ENCODE measurements at places on chromosomes 11 and 22.

DNA sequence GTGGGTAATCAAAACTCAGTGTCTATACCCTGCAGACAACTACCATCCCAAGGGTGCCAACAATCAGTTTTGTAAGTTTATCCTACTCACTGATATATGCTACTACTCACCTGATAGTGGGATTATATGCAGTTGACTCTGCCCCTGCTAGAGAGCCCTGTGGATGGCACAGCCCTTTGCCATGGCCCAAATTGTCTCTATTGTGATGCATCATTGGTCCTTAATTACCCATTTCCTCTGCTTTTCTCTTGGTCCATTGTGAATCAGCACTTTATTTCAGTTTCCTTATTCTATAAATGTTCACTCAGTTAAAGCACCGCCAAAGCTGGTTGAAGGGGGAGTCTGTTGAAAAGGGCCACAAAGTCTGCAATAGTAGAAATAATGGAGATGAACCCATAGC, 42.3 kb downstream of the PLAAT5 start:
- no peak for DNase-seq

DNA sequence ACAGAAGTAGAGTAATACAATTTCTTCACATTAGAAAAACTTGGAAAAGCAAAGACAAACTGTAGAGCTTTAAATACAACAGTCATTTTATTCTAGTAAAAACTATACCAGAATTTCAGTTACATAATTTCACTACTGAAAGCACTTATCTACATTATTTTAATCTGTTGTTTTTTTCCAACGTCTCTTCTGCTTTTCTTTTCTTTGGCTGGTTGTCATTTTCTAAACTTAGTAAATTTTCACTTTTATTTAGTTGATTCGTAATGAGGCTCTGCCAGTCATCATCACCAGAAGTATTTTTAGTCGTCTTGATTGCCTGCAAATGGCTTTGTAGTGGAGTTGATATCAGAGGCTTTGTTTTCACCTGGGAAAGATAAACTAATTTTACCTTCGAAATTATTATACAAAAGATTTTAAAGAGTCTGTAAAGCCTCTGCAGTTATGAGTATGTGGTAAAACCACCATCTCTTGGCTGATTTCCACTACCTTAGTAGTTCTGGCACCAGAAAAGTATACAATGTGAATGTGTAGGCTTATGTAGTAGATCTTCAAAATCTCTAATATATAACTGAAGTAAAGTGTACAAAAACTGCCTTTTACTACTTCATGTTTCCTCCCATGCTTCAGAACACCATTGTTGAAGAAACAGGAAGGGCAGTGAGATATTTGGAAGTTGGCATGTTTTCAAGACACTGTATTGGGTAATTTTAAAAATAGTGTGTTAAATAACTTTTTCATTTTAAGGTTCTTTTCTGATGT, 19.2 kb downstream of the EIF3M start:
- DNase-seq: no peak

DNA sequence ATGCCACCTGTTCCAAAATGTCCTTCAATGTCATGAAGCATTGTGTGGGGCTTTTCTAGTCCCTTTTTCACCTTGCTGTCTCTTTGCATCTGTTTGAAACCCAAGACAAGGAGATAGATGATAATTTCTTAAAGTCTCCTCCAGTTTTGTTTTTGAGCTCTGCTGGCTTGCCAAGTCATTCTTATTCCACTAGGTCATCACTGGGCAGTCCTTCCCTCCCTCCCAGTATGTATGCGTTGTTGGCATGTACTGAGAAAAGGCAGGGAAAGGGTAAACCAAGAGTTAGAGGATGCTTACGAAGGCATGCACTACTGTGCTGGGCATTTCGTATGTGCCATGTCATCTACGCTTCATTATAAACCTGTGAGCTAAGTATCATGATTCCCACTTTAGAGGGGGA, 78.6 kb downstream of the PARVA start:
- DNase-seq: no peak

- DNase-seq: peak; percentile 92
Observed at GRCh38 chr11:14578541-14578956, 58.4 kb upstream of the PSMA1 start.

DNA sequence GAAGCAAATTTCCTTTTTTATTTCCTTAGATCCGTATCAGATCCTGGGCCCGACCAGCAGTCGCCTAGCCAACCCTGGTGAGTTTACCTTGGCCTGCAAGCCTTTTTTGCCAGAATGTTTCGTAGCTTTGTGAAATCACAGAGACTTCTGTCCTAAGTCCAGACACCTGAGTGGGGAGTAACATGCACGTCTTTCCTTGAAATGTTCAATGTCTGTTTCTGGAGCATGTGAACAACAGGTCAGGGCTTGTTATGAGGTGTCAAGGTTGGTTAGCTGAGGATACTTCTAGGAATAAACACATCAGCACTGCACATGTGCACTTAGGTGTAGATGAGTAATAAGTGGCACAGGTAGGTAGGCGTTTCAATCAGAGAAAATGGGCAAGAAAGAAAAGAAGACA, 58.0 kb downstream of the KCNJ1 start:
- no peak for DNase-seq

DNA sequence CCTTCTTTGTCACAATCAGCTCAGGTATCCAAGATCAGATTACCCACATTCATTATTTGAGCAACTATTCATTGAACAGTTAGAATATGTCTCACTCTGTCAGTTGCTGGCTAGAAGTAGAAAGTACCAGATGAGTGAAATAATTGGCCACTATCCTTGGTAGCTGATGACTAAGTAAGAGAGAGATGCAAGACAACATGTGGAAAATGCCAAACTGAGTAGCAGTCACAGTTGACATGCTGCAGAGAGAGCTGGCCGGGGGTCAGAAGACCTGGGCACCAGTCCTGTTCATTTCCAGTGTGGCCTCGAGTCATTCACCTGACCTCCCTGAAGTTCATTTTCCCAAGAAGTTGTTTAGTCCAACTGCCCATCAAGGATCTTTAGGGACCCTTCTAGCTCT, 22.5 kb upstream of the SMIM35 start:
- DNase-seq: no peak

DNA sequence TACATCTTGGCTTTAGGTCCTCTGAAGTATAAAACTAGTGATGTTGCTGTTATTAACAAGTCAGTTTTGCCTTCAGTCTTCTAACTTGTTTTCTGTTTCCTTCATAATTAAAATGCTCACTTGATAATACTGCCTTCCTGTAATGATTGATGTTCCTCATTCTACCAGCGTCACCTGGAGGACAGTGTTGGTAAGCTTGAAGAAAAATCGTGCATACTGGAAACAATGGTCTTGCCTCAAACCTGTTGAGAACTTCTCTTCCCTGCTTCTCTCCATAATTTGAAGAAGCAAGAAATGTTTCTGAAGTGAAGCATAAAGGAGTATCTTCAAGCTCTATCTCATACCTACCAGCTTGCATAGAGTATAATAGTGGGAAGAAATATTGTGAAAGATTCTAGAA, 3.0 kb downstream of the YWHAH start:
- peak; percentile 55 for DNase-seq

DNA sequence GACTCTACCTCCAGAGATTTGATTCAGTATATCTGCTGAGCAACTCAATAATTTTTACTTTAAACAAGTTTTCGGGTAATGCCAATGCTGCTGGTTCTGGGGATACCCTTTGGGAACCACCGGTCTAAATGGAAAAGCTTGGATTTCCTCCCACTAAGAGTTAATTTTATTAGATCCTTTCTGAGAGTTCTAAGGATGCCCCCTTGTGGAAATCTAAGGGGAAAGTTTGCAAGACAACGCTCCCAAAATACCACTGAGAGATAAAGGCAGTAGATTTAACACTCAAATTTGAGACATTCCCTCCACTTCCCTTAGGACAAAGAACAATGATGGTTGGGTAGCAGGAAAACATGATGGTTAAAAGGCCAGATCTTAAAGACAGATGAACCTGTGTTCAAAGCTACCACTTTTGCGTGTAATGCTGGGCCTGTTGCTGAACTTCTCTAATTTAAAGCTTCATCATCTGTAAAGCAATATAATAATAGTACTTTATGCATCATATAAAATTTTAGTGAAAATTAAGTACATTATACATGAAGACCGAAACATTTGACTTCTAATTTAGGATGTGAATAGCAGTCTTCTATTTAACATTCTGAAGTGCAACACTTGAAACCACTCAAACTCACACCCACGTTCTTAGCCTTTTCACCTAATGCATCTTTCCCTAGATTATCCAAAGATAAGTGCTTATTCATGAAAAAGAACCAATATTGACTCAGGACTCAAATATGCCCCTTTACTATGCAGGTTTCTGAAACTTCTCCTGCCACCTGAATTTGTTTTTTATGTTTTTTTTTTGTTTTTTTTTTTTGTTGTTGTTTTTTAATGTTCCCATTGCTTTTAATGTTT, 110.1 kb upstream of the LUZP2 start:
- no peak for DNase-seq

GRCh38 chr22:49999946-50000586, 12.5 kb downstream of the IL17REL start:
- DNase-seq: no peak

DNA sequence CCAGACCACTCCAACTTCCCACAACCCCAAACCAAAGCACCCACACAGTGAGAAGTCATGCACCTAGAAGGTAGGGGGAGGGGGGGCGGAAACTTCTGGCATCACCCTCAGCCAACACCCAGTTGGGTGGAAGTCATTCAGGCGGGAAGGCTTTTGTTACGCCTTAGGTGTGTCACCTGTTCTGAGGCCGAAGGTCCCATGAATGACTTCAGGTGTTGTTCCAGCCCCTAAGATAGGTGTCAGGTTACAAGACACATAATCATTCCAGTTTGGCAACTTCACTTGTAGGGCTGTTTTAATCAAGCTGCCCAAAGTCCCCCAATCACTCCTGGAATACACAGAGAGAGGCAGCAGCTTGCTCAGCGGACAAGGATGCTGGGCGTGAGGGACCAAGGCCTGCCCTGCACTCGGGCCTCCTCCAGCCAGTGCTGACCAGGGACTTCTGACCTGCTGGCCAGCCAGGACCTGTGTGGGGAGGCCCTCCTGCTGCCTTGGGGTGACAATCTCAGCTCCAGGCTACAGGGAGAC, at the start of gene TMPRSS4:
Gene TMPRSS4, plus strand, starts transcription at position 325 of the 528 bp plus-strand sequence. CDS start 225 bp downstream, outside the sequence.
- no peak for DNase-seq
